ENCODE measurements at places on chromosomes 5 and 9. TPM values are rescaled to one million over a fixed set of nuclear protein-coding genes. Genes with fewer than 3 reads are reported as not detected.

DNA sequence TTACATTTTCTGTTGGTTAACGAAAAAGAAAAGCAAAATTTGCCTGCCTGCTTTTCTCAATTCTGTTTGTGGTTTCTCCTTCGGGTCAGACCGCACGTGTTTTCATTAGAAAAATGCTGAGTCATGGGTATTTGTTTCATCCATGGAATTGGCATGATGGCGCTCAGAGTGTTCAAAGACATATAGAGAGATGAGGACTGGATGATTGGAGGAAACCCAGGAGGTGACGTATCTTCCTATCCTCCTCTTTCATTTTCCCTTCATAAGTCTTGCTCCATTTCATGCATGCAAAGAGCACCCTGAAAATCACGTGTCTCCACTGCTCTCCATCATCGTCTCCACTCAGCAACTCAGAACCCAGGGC, 353.8 kb upstream of the WWC1 start:
- no peaks in the 10 kb centered on the region for H3K27me3 ChIP-seq
- no peaks in the 10 kb centered on the region for H3K36me3 ChIP-seq
- H3K4me3 ChIP-seq = no peak overlapping the region
- H3K27ac ChIP-seq = no peak overlapping the region
- peaks cover 5% of the 10 kb centered on the region for H3K4me1 ChIP-seq
- no peak for DNase-seq

DNA sequence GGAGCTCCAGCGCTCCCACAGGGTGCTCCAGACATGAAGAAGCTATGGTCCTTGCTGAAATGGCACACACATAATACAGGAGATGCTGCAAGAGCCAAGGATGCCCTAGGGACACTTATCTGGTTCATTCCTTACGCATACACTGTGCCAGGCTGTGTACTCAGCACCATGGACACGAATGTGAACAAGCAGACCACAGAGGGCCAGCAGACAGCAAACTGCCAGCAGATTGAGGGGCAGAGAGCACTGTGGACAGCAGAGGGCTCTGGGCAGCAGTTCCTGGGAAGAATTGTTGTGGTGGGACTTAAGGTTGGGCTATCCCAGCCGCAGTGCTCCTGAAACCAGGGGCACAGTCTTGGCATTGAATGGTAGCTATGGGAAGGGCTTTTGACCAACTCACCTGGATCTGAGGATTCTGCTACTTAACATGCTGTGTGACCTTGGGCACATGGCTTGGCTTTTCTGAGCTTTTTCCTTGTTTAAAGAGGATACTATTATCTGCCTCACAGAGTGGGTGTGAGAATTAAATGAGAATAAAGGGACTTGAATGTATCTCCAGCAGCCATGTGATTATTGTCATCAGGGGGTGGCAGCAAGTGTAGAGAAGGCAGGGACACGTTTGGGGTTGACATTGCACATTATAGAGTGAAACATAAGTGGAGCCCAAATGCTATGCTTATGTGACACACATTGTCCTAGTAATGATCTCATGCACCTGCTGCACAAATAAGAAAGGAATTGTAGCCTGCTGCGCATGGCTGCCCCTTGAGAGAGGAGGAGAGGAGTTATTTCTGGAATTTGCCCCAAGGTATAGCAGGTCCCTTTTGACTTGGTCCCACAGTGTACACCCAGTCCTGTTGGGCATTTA, 30.1 kb downstream of the PPARGC1B start:
- no peaks in the 10 kb centered on the region for H3K27me3 ChIP-seq
- no peak for DNase-seq
- H3K4me1 ChIP-seq = peaks cover 22% of the 10 kb centered on the region
- H3K27ac ChIP-seq = no peak overlapping the region
- peaks cover 5% of the 10 kb centered on the region for H3K36me3 ChIP-seq
- no peak overlapping the region for H3K4me3 ChIP-seq

GRCh38 chr5:144202072-144202471, 31.4 kb downstream of the KCTD16 start:
- H3K4me1 ChIP-seq = peaks cover 21% of the 10 kb centered on the region
- H3K27me3 ChIP-seq = peaks cover 30% of the 10 kb centered on the region
- no peak for DNase-seq
- H3K27ac ChIP-seq = no peak overlapping the region
- no peak overlapping the region for H3K4me3 ChIP-seq
- H3K36me3 ChIP-seq = no peaks in the 10 kb centered on the region

NDUFS4 gene
- 136 TPM for total RNA-seq
